Neural crest cell (in vitro differentiated cells): ENCODE measurements at places on chromosomes 7 and 10. TPM values are rescaled to one million over a fixed set of nuclear protein-coding genes. Genes with fewer than 3 reads are reported as not detected.

C10orf62 gene
- not detected in 2 replicates for total RNA-seq

GRM8 gene
- 2.6 and 2.7 TPM in 2 replicates for total RNA-seq

CTBP2 gene
- total RNA-seq = 127 TPM in 2 replicates

DNA sequence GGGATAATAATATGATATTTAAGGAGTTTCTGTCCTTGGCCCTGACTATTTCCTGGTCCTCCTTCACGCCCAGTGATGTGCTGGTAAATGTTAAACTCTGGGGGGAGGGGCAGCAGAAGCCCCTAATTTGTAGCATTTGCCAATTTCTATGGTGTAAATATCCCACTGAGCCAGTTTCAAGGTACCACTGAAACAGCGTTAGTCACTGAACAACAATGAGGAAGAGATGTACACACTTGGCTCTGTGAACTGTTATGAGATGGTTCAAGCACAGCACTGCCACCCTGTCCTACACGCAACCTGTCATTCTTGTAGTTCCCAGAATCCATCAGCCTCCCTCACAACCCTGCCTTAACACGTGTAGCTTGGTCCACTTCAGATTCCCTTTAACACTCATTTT, 39.8 kb downstream of the MET start:
- DNase-seq = no peak

DNA sequence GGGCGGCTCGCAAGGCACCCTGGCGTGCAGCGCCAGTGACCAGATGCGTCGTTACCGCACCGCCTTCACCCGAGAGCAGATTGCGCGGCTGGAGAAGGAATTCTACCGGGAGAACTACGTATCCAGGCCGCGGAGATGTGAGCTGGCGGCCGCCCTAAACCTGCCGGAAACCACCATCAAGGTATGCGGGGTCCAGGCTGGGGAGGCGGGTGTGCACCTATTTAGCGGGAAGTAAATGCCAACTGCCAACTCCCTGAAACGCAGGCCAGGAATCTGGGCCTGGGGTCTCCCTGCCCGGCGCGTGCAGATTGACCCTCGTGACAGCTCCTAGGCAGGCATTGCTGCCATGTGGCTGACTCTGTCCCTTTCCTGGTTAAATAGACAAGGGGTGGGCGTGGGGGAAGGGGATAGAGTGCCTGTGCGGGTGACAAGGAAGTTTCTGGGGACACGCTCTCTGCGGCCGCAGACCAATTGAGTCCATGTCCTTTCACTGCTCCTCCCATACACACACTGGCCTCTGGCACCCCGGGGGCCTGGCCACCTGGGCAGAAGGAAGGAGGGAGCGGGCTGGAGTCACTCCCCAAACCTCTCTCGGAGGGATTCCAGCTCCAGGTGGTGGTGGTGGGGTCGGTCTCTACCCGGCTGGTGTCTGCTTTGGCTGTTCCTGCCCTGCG, 2.7 kb downstream of the EVX1 start:
- DNase-seq = no peak

- DNase-seq = no peak
Measured at GRCh38 chr7:108480311-108480710, 24.1 kb upstream of the NRCAM start.

DNA sequence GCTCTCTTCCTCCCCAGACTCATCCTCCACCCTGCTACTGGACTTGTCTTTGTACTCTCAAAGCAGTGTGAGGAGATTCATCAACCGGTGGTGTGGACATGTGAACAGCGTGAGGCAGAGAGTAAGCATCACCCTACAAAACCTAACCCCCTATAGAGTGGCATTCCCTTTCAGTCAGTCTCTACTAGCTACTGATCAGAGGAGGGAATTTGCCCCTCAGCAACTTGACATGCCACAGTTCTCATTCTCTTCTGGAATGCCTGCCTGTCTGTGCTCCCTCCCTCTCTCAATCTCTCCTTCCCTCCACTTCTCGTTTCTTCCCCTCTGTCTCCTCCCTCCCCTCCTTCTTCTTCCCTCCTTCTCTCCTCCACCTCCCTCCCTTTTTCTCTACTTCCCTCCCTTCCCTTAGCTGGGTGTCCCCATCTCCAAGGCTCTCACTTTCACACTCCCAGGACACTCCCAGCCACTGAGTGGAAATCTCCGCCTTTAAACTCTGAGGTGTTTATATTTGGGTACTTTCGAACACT, 24.6 kb downstream of the H2AZ2 start:
- no peak for DNase-seq

- no peak for DNase-seq
Measured at GRCh38 chr7:22579961-22580360, 80.0 kb upstream of the STEAP1B start.

DNA sequence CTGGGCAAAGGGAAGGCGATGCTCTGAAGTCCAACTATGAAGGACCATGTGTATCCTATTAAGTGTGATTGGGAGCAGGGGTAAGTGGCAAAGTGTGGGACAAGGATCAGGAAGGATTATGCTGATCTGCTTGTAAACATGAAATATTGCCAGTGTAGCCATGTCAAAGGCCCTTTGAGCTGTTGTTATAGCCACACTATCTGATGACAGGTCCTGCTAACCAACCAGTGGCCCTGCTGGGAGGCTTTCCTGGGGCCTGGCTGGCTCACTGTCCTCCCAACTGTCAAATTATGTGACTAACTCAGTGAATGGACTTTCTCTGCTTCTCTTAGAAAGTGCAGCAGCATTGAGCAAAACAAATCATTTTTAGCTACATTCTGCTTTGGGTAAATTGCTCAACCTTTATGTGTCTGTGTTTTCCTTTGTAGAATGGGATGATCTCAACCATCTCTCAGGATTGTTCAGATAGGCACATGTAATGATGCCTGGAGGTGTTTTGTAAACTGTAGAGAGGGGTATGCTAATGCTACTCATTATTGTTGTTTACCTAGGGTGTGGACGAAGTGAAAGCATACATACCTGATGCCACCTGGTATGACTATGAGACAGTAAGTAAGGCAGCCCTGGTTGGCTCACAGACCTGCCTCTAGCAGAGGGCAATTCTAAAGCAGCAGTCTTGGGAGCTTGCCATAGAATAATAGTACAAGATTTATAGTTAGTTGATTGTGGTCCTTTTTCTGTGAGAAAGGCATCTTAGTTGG, 47.4 kb downstream of the MGAM2 start:
- DNase-seq = no peak
